ENCODE measurements at places on chromosomes 11 and 22.

- no peak for DNase-seq
Observed at GRCh38 chr11:2138068-2138430, 1.1 kb downstream of the IGF2 start.

- DNase-seq: no peak
Observed at GRCh38 chr22:25060522-25061071, 108.1 kb downstream of the KIAA1671 start.

GRCh38 chr11:31822927-31823643 is 12.0 kb upstream of the PAX6 start:
- no peak for DNase-seq

GRCh38 chr11:71504531-71504930 is 22.5 kb upstream of the KRTAP5-7 start:
- DNase-seq: no peak

- no peak for DNase-seq
Observed at GRCh38 chr11:92969293-92969633, 188 bp upstream of the MTNR1B start.

DNA sequence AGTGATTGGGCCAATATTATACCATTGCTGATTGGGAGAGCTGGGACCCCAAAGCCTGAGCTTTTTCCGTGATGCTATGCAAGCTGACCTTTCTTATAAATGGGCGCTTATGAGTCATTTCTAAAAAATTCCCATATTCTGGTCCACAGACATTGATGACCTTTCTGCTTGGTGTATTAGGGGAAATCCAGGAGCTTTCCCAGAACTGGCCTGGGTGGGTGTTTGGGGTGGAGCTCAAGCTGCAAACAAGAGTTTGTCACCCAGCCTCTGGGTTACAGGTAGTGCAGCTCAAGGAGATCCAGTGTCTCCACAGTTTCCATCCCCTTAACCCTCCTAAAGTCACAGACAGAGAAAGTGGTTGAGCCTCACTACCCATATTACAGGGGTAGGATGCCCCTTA is 67.7 kb downstream of the CCDC81 start:
- no peak for DNase-seq

DNA sequence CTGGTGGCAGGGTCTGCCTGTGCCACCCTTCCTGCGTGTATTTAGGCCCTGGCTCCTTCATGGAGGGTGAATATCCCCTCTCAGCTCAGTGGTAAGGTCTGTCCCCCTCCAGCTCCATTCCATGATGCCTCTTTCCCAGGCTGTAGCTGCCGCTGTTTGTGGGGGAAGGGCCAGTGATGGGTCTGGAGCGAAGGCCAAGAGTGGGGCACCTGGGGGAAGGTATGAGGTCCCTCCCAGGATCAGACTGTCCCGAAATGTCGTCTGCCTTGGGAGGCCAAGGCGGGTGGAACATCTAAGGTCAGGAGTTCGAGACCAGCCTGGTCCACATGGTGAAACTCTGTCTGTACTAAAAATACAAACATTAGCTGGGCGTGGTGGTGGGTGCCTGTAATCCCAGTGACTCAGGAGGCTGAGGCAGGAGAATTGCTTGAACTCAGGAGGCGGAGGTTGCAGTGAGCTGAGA is 1.1 kb downstream of the CD151 start:
- DNase-seq: no peak

DNA sequence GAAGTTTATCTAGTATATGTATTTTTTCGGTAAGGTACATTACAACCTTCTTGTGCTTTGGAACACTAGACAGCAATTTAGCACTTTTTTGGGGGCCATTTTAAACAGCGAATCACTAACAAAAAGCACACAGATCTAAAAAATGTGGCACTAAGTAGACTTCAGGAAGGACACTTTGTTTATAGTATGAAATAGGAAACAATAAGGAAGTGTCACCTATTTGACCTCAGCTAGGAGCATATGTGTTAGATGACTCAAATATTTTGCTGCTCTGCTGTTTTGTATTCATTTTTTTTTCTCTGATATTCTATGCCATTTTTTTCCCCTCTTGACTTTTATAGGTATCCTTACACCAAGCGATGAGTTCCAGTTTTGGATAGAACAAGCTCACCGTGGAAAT is 5.6 kb downstream of the DYNC2H1 start:
- no peak for DNase-seq

DNA sequence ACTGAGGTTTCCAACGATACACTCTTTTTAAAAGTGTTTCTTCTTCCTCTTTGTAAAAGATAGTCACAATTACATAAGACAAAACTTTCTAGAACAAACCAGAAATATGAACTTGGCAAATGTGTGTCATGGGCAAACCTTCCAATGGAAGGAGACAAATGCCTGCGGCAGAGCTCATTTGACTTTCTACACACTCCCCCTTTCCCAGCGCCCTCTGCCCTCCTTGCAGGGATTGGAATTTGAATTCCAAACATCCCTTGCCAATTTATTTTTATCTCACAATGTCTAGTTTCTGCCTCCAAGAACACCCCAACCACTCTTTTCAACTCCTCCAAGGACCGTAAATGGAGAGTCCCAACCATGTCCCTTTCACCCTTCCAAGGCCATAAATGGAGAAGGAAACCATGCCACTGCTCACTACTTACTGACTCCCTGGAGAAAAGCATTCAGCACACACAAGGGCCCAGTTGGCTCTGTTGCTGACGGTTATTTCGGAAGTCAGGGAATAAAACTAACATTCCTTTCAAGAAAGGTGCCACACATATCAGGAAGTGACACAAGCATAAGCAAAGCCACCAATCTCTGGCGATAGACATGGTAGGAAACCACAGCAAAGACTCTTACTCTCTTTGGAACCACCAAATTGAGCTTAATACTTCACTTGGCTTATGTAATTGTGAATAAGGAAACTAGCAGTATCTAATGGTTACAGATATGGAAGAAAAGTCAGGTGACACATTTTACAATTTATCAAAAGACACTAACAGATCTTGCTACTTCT is 15.0 kb upstream of the ESAM start:
- DNase-seq: no peak

- DNase-seq: no peak
Observed at GRCh38 chr11:15944460-15944859, 411.9 kb downstream of the SOX6 start.

DNA sequence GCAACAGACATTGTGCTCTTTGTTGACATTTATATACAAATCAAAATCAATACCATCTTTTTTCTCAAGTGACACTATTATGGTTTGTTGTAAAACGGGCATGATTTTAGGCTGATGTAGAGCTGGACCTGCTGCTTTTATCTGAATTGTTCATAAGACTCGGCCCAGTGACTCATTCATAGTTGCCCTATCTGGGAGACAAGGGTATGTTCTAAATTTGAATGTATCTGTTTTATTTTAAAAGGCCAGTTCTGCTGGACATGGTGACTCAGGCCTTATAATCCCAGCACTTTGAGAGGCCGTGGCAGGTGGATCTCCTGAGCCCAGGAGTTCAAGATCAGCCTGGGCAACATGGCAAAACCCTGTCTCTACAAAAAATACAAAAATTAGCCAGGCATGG is 39.3 kb downstream of the CEP295 start:
- no peak for DNase-seq

DNA sequence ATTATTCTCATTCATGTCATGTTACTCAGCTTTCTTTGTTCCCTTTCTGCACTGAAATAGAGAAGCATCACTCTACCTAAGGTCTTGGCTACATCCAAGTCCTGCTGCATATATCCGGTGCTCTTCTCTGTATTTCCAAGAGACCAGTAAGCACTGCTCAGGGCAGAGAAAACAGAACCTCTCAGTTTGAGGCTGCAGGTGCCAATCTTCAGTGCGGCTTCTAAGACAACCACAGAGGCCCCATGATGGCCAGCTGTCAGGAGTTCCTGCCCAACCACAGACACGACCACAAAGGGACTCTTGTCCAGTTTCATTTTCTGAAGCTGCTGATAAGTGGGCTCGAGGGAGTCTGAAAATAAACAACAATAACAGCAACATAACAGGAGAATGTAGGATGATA is 378.4 kb upstream of the PITPNB start:
- no peak for DNase-seq

DNA sequence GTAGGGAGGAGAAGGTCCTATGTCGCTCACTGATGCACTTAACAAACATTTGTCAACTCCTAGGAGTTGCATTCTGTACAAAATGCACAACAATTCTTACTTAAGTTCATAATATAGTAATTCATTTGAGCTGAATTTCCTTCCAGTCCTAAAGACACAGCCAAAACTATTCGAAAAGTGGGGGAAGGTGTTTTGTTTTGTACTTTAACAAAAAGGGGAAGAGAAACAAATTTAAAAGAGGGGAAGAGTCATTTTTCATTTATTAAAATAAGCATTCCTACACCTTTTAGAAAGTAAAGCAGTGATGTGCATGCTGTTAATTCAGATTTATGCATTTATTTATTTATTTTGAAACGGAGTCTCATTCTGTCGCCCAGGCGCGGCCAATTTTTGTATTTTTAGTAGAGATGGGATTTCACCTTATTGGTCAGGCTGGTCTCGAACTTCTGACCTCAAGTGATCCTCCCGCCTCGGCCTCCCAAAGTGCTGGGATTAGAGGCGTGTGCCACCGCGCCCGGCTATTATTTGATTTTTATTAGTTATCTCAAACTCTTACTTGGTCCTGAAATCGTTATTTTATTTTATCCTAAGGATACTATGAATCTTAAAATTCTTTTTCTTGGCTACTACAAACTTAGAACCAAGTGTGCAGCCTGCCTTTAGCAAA is 1.1 kb upstream of the FANCF start:
- no peak for DNase-seq

- no peak for DNase-seq
Observed at GRCh38 chr22:42786606-42787356, 66.1 kb upstream of the A4GALT start.

- no peak for DNase-seq
Observed at GRCh38 chr11:9057888-9058287, 33.5 kb downstream of the SCUBE2 start.

All from activated gamma-delta T cell (primary cell).